ENCODE measurements at places on chromosomes 11 and 22.
A peak's percentile ranks its signal among the peaks of the same experiment; 100 is the strongest.

GRCh38 chr11:44631831-44632230 is 66.4 kb downstream of the CD82 start:
- DNase-seq: no peak

DNA sequence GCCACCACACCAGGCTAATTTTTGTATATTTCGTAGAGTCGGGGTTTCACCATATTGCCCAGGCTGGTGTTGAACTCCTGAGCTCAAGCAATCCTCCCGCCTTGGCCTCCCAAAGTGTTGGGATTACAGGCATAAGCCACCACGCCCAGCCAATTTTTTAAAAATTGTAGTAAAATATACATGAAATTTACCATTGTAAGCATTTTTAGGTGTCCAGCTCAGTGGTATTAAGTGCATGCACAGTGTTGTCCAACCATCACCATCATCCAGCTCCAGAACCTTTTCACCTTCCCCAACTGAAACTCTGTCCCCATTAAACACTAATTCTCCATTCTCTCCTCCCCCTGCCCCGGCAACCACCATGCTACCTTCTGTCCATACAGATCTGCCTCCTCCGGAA is 8.5 kb downstream of the FADS3 start:
- DNase-seq: no peak

DNA sequence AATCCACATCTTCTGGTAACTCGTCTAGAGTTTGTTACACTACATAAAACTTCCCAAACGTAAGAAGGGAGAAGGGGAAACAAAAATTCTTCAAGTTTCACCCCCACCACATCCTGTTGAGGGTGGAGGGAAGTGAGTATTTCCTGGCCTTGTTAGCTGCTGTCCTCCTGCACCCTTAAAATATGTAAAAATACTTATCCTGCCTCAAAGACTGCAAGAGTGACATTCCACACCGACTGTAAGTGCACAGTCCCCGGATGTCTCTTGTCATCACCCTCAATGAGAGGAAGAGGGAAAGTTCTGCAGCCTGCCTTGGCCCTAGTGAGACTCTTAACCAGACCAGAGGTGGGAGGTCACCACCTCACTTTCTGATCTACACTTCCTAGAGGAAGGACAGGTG is 3.3 kb downstream of the TMEM121B start:
- no peak for DNase-seq

- DNase-seq: no peak
These were observed 40.2 kb downstream of the DIXDC1 start for GRCh38 chr11:111977146-111978027.

DNA sequence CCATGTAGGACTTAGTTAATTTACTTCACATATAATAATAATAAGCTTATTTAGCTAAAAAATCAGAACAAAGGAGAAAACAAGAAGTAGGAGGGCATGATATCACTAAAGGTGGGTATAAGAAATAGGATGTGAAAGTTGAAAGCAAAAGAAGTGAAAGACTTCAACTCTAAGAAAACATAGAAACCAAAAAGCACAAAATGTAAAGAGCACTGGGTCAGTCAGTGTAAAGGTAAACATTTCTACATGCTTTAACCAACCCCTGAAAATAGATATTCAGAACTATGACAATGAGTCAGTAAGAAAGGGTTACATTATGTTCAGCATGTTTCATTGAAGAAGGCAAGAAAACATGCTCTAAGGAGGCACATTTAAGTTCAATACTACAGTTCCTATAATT is 298.8 kb downstream of the SWAP70 start:
- DNase-seq: no peak

GRCh38 chr11:2885017-2885677 is 428 bp downstream of the CDKN1C start:
- peak; percentile 64 for DNase-seq

DNA sequence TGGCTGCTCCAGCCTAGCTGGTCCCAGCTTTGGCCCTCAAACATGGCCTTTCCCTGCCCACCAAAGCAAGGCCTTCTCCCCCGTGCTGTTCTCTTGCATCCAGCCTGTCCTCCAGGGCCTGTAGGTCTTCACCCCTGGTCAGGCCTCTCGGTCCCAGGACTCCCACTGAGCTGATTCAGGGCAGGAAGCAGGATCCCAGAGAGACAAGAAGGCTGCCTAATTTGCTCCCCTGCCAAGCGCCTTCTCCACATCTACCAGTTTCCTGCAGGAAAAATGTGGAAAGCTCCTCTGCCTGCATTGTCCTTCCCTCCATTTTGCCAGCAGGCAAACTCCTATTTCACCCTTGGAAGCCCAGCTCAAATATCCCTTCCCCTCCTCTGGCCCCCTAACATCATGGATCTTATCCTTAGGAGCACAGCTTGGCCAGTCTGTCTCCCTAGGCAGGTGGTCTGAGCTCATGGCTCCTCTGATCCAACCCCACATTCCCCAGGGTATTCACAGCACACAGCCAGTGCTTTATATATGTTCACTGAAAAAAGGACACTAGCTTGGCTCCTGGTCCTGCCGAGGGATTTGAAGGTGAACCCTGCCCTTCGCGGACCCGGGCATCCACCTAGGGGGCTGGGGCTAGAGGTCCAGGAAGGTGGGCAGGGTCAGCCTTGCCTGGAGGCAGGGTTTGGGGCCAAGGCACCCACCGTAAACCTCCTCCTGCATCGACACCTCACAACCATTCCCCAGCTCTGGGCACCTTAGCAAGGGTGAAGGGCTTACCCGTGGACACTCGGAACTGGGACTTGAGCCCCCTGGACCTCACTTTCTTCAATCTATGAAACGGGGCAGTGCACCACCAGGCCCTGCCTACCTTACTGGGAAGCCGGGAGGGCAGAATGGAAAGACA is 968 bp downstream of the RHBDD3 start:
- no peak for DNase-seq

- no peak for DNase-seq
These were observed 20.8 kb upstream of the LINC01488 start for GRCh38 chr11:69460540-69461257.

GRCh38 chr11:12882670-12883069 is 126.4 kb upstream of the RASSF10 start:
- no peak for DNase-seq

- DNase-seq: no peak
These were observed 837.8 kb downstream of the TBC1D22A start for GRCh38 chr22:47600281-47600680.

DNA sequence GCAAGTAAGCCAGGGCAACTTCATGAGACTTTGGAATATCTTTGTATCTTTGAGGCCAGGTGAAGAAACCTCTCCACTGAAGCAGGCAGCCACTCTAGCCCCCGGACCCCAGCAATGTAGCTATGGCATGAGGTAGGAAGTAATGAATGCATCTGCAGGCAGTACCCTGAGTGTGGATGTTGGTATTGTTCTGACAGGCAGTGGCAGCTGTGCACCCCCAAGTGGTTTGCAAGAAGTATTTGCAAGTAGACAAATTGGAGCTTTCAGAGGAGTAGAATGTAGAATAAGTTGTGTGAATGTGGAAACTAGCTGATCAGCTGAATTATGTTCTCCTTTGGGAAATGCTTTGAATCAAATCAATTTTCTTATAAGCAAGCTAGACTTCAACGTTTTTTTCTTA is 194.4 kb upstream of the PGR start:
- DNase-seq: no peak

GRCh38 chr11:45967506-45967905 is 45.0 kb downstream of the LARGE2 start:
- no peak for DNase-seq

- no peak for DNase-seq
These were observed 771.1 kb upstream of the LUZP2 start for GRCh38 chr11:23725752-23726151.

GRCh38 chr11:15278128-15278527 is 163.4 kb downstream of the INSC start:
- DNase-seq: no peak

GRCh38 chr11:20363149-20363499 is 390 bp upstream of the HTATIP2 start:
- DNase-seq: no peak

DNA sequence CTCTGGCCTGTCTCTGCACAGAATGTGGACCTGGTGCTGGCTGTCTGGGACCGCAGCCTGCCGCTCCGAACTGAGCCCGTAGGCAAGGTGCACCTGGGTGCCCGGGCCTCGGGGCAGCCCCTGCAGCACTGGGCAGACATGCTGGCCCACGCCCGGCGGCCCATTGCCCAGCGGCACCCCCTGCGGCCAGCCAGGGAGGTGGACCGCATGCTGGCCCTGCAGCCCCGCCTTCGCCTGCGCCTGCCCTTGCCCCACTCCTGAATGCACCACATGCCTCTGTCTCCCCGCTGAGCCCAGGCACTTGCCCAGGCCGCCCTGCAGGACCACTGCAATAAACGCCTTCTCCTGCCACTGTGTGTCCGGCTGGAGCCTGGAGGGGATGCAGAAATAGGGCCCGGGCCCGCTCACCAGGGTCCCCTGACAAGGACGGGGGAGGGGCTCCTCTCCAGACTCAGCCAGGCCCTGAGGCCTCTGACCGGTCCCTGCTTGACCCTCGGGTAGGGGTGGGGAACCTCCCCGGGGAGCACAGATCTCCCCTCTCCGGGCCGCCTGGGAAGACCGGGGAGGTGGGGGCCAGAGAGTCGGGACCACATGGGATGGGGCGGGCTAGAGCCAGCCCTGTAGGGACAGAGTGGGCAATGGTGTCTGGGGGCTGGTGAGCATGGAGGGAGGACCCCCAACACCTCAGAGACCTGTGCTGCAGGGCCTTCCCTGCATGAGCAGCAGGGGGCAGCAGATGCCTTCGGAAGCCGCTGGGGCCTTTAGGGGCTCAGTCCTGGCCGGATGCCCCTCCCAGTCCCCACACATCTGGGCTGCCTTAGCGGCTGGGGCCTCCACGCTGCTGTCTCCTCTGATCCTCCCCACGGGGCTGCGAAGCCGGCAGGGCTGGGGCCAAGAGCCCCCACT is 1.4 kb upstream of the TNNI2 start:
- peak; percentile 59 for DNase-seq

DNA sequence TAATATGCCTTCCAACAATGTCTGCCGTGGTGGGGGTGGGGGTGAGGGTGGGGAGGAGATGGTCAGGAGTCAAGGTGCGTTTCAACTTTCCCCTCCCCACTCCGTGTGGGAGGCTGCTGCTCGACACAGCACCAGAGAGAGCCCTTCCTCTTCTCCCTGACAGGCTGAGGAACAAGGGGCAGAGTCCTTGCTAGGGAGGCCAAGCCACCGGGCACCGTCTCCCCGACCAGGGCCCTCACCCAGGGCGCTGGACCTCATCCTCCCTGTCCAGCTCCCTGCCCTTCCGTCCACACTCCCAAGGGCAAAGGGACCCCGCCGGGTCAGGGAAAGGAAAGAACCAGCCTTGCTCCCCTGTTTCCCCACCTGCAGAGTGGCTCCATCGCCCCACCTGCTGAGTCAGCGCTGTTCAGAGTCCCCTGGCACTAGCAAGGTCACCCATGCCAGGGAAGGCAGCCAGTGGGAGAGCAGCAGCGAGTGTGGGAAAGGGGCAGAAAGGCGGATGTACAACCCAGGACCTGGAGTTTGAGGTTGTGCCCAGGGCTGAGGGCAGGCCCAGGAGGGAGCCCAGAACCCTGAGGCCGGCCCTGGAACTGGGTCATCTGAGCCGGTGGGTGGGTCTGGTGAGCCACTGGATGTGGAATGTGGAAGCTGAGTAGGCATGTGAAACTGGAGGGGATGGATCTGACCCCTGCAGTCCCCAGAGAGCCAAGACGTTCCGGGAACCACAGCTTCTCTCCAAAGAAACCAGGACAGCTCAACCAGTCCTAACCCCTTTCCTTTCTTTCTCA is 47.2 kb downstream of the BUD13 start:
- no peak for DNase-seq

- DNase-seq: no peak
These were observed 90.4 kb downstream of the GRIA4 start for GRCh38 chr11:105700271-105700670.

GRCh38 chr22:43262990-43263644 is 76.2 kb upstream of the TTLL12 start:
- DNase-seq: no peak

- DNase-seq: no peak
These were observed 18.4 kb upstream of the CTSC start for GRCh38 chr11:88355887-88356286.

DNA sequence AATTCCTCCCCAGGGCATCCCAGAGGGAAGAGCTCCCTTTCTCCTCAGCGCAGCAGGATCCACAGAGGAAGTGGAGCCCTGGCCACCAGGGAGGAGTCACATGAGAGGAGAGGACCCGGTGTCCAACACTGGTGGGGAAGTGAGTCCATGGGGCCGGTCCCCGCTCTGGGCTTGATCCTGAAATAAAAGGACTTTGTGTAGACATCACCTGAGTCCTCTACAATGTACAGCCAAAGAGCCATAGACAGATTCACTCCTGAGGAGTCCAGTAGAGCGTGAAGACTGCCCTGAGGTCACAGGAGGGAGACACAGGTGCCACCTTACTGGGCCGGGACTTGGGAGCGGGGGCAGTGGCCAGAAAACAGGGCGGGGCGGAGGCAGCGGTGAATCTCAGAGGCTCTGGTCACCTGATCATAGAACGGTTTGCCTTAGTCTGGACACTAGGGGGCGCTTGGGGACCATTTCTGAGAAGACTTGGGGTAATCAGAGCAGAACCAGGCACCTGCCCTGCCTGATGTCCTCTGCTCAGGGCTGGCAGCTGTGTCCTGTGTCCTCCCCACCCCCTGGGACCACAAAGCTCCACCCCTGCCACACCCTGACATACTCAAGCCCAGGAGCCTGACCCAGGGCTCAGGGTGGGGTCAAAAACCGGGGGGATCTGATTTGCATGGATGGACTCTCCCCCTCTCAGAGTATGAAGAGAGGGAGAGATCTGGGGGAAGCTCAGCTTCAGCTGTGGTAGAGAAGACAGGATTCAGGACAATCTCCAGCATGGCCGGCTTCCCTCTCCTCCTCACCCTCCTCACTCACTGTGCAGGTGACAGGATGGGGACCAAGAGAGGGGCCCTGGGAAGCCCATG is 112.7 kb downstream of the VPREB1 start:
- DNase-seq: peak; percentile 78

- DNase-seq: peak; percentile 64
These were observed at the start of gene PHLDA2 for GRCh38 chr11:2928605-2929530. TSS of gene PHLDA2 (minus strand) at chr11:2929420. CDS start at chr11:2929364, 56 bp downstream.

DNA sequence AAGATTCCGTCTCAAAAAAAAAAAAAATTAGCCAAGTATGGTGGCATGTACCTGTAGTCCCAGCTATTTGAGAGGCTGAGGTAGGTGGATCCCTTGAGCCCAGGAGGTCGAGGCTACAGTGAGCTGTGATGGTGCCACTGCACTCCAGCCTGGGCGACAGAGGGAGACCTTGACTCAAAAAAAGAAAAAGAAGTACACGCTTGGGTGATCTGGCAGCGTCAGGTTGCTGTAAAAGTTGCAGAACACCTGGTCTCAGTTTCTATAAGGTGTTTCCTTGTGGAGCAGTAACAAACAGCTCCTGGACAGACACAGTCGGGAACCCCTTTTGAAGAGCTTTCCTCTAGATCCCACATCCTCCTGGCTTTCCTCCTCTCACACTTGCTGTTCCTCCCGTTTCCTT is 45.8 kb downstream of the SCGB1A1 start:
- DNase-seq: no peak

Measured in A549 (cell line).